ENCODE measurements at places on chromosomes 7 and 10. TPM values are rescaled to one million over a fixed set of nuclear protein-coding genes. Genes with fewer than 3 reads are reported as not detected.
A peak's percentile ranks its signal among the peaks of the same experiment; 100 is the strongest.

Gene AKR1C8
- polyA plus RNA-seq: 0.20 TPM

- DNase-seq: peak; percentile 57
These were observed 229.5 kb upstream of the FZD1 start for GRCh38 chr7:91034459-91035368.

- DNase-seq: no peak
These were observed 96.6 kb downstream of the ANKRD30A start for GRCh38 chr10:37222046-37222445.

GRCh38 chr10:103724771-103725170 is 130.6 kb downstream of the SH3PXD2A start:
- no peak for DNase-seq

Gene TMEM236
- polyA plus RNA-seq: 0.37 TPM

Gene HTR5A
- not detected for polyA plus RNA-seq

GRCh38 chr7:12257582-12257981 is 46.5 kb downstream of the TMEM106B start:
- DNase-seq: no peak

Gene C10orf88
- 24.5 TPM for polyA plus RNA-seq

Gene TMEM196
- polyA plus RNA-seq: not detected

DNA sequence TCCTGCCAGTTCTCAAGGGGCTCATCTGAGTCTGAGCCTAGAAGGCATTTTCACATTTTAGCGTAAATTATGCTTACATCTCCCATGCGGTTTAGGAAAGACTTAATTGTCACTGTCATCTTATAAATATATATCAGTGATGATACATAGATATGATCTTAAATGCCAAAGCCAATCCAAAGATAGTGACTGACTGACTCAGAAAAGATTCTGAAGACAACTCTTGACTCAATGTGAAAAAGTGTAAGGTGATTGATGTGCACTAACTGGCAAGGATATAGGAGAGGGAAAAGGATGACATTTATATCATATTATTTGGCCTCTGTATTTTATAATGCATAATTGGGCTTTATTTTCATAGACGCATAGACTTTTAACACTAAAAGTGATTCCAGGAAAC is 84.9 kb upstream of the LRRN3 start:
- DNase-seq: no peak

Gene CASP2
- 69.9 TPM for polyA plus RNA-seq

Gene HDAC9
- 10.4 TPM for polyA plus RNA-seq

DNA sequence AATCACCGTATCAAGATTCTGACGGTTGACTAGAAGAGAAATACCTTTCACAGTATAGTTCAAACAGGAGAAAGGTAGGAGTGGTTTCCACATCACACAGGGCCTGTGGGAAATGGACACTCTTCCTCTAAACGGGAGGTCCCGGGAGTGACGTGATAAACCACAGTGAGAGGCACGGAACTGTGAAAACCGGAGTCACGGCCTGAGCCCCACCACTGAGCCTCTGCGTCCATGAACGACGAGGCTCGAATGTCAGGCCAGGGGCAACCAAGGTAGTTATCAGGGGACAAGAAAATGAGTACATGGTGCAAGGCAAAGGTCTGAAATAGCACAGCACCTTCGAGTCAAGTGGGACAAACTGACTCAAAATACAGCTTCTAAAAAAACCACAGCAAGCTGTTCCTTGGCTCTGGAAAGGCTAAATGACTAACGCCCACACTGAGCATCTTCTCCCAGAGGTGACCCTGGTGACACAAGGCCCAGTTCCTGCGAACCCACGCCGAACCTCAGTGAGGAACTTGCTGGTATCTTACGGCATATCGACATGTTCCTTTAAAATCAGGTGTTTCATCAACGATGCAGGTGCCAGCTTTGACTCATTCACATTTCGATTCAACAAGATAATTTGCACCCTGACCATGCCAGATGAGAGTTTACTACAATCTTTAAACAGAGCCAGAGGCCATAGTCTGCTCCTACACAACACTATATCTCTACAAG is 99.3 kb downstream of the DIP2C start:
- no peak for DNase-seq

DNA sequence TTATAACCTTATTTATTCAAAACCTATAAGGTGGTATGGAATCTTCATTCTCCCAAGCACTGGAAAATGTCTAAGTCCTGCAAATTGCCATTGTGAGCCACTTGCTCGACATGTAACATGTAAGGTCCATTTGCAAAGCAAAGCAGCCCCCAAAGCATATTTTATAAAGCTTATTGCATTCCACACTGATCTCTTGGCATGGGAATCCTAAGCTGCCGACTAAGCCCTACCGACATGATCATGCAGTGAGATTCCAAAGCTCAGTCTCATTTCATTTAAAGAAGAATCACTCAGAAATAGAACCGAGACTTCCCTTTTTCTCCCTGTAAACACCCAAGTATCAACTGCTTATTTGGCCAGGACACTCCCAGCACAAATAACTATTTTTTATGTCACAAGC is 333.4 kb upstream of the MYO3A start:
- no peak for DNase-seq

Gene DDIT4
- polyA plus RNA-seq: 37.7 TPM
